ENCODE measurements at places on chromosomes 11 and 22.

GRCh38 chr11:44620328-44620725, 54.9 kb downstream of the CD82 start:
- no peak for DNase-seq

GRCh38 chr11:120409655-120410054, 73.4 kb downstream of the ARHGEF12 start:
- no peak for DNase-seq

DNA sequence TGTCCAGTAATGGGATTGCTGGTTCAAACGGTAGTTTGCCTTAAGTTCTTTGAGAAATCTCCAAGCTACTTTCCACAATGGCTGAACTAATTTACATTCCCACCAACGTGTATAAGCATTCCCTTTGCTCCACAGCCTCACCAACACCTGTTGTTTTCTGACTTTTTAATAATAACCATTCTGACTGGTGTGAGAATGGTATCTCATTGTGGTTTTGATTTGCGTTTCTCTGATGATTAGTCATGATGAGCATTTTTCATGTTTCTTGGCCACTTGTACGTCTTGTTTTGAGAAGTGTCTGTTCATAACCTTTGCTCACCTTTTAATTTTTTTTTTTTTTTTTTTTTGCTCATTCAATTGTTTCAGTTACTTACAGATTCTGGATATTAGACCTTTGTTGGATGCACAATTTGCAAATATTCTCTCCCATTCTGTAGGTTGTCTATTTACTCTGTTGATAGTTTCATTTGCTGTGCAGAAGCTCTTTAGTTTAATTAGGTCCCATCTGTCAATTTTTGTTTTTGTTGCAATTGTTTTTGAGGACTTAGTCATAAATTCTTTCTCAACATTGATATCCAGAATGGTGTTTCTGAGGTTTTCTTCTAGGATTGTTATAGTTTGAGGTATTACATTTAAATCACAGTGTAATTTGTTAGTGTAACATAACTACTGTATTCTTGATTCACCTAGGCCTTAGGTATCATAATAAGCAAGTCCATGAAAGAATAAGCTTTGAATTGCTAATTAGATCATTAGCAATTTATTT, 33.0 kb downstream of the CCDC34 start:
- no peak for DNase-seq

GRCh38 chr22:20015971-20016733, 471 bp downstream of the ARVCF start:
- DNase-seq: no peak

GRCh38 chr11:106344394-106344793, 266.9 kb downstream of the AASDHPPT start:
- DNase-seq: no peak

DNA sequence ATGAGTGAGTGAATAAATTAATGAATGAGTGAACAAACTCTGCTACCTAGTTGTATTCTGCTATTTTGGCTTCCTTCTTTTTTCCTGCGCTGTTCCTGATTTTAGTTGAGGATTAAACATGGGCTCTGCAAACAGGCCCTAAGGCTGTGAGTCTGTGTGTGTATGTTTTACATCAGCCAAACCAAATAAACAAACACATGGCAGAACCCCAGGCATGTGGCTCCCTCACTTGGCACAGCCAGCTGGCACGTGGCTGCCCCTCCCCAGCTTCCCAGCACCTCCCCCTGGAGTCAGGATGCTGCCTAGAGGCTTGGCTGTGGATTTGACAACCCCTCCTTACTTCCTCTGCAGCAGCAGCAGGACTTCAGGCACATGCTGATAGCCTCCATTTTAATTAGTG, 593.2 kb downstream of the INSC start:
- peak; percentile 2 for DNase-seq

DNA sequence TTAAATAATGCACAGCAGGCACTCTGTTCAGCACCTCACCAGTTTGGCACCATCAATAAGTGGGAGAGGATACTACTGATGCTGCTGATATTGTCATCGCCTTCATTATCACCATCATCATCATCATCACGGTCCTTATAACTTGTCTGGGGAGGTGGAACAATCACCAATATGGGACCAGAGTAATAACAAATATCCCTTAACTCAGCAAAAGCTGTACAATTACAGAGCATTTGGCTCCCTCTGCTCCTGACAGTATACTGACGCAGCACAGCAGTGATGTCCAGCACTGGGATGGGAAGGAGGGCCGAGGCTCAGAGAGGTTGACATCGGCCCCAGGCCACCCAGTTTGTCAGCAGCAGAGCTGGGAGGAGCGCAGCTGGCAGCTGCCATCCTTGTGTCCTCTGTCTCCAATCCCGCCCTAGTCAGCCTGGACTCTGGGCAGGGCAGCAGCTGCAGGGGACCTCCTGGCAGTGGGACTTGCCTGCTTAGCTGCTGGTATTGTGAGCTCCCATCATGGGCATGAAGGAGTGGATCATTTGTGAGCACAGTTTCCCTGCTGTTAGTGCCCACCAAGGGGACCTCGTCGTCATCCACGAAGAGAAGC, 90.0 kb downstream of the DHCR7 start:
- no peak for DNase-seq

GRCh38 chr11:61787928-61788491, 4.4 kb downstream of the TMEM258 start:
- peak; percentile 26 for DNase-seq

GRCh38 chr11:57630171-57630570, 19.5 kb downstream of the YPEL4 start:
- DNase-seq: no peak

- DNase-seq: no peak
These were observed 33.0 kb downstream of the AHNAK start for GRCh38 chr11:62513626-62514025.

GRCh38 chr11:65894034-65894591, 3.6 kb downstream of the CCDC85B start:
- DNase-seq: no peak

- no peak for DNase-seq
These were observed 76.9 kb upstream of the ALKBH3 start for GRCh38 chr11:43803766-43804165.

DNA sequence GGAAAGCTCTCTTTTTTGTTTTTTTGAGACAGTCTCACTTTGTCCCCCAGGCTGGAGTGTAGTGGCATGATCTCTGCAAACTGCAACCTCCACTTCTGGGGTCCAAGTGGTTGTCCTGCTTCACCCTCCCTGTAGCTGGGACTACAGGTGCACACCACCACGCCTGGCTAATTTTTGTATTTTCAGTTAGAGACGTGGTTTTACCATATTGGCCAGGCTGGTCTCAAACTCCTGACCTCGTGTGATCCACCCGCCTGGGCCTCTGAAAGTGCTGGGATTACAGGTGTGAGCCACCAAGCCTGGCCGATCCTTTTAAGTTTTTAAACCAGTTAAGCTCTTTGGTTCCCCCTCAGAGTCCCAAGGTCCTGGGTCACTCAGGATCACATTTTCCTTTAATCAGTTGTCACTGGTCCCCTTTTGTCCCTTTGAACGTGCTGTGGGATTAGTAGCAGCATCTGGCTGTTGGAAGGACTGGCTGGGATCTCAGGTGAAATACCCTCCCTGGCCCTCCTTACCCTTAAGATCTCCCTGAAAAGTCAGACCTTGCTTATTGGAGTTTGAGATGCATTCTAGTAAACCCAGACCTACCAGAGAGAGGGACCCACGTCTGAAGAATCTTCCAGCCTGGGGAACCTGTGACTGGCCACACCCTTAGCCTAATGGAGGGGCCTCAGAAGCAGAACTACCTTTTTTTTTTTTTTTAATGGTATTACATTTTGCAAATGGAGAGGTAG, 8.1 kb downstream of the MALAT1 start:
- DNase-seq: no peak

- DNase-seq: no peak
These were observed 24.9 kb downstream of the FDX1 start for GRCh38 chr11:110454609-110455008.

GRCh38 chr11:110491577-110492320, 62.0 kb downstream of the FDX1 start:
- no peak for DNase-seq
